ENCODE measurements at places on chromosomes 16 and 17.

GRCh38 chr17:54237911-54238515 lies 415.3 kb downstream of the KIF2B start:
- DNase-seq, result no peak

GRCh38 chr16:74078511-74079231 lies 217.9 kb upstream of the PSMD7 start:
- no peak for DNase-seq

GRCh38 chr17:44865931-44866330 lies 18.2 kb downstream of the HIGD1B start:
- no peak for DNase-seq

- no peak for DNase-seq
These were observed 7.3 kb downstream of the TAT start for GRCh38 chr16:71569621-71570020.

- DNase-seq, result no peak
These were observed 5.0 kb downstream of the CARHSP1 start for GRCh38 chr16:8863594-8864424.

DNA sequence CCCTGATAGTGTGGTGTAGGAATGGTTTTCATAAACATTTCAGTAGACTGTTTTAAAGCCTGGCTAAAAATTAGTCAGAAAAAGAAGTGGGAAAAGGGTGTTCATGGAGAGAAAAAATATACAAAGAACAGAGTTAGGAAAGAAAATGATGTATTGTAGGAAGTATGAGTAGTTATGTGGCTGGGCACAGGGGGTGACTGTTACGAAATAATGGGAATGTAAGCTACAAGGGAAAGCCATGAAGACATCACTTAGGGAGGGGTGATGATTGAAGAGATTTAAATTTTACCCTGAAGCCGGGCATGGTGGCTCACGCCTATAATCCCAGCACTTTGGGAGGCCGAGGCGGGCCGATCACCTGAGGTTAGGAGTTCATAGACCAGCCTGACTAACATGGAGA lies 55.3 kb downstream of the NUP88 start:
- DNase-seq, result no peak

GRCh38 chr17:1643999-1644492 lies 1.5 kb downstream of the SCARF1 start:
- no peak for DNase-seq

- DNase-seq, result no peak
These were observed 17.6 kb upstream of the CYLD start for GRCh38 chr16:50724306-50724705.

DNA sequence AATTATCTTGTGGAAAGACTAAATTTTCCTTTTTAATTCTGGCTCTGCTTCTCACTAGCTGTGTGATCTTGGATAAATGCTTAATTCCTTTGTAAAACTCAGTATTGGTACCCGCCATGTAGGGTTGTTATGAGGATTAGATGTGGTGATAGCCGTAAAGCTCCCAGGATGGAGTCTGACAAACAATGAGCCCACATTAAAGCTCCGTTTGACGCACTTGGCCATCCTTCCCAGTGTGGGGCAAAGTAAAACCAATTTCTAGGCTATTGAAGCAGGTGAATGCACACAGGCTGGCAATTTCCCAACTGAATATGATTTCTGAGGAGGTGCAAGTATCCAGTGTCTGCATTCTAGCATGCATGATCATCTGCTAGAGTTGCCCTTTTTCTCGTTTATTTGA lies 123.6 kb downstream of the MRTFB start:
- no peak for DNase-seq

- DNase-seq, result peak; percentile 10
These were observed 458.6 kb upstream of the GOT2 start for GRCh38 chr16:59192551-59193199.

DNA sequence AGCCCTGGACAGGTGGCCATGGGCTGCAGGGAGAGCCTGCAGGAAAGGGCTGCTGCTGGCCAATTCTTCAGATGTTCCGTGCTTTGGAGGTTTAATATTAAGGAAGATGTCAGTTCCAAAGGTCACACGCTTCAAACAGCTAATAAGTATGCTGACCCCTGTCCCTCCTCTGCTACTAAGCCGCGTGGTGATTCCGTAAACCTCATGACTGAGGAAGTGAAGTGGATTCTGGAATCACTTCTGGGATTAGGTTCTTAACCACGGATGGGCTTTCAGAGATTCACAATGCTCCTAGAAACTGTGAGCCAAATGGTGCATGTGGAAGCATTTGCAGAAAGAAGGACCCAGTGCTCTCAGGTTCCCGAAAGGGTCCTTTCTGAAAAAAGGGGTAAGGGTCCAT lies 28.5 kb upstream of the ERN1 start:
- no peak for DNase-seq

DNA sequence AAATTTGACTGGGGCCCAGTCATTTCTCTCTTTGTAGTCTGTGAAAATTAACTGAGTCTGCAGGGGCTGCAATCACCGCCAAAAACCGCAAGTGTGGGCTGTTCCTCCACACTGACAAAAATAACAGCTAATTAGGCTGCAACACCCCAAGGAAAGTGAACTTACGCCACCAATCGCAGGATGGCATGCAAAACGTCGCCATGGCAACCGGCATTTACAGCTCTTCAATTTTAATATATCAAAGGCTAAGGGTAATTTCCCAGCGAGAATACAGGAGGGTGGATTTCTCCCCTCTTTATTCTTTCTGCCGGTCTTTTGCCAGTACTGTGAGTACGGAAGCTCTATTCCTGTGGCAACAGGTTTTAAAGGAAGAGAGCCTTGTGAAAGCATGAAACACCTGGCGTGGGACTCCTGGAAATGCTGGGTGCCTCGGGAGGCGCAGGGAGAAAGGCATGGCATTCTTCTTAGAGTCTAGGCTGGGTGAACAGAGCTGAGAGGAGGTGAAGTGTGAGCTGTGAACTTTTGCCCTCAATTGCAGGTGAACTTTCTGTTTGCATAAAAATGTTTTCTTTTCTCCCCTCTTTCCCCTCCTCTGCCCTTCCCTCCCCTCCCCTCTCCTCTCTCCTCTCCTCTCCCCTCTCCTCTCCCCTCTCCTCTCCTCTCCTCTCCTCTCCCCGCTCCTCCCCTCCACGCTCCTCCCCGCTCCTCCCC lies 399.7 kb downstream of the XYLT1 start:
- DNase-seq, result peak; percentile 81

DNA sequence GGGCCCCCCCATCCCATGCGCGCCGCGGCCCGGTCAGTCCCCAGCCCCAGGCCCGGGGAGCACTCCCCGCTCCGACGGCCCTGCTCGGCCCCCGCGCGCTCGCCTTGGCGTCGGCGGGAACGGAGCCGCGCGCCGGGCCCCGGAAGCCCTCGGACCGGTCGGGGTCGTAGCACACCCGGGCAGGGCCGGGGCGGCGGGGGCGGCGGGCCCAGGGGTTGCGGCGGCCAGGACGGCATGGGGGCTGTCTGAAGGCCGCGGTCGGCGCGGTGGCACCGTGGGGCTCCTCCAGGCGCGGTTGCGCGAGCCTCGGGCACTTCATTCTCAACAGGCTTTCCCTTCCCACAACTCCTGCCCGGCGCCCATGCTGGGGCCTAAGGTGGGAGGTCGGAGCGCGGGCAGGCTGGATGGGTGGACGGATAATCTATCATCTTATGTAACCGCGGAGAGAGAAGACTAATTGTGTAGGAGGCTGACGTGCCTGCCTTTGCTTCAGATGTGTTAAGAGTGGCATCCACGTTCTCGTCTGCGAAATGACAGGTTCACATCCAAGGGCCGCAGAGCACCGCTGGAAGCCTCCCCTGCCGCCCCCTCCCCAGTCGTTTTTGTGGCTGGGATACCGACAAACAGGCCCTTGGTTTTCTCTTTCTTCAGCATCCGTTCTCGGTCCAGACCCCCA lies 708 bp downstream of the BAIAP2 start:
- no peak for DNase-seq

- peak; percentile 50 for DNase-seq
These were observed 18.5 kb upstream of the ARHGAP27 start for GRCh38 chr17:45451131-45451530.

DNA sequence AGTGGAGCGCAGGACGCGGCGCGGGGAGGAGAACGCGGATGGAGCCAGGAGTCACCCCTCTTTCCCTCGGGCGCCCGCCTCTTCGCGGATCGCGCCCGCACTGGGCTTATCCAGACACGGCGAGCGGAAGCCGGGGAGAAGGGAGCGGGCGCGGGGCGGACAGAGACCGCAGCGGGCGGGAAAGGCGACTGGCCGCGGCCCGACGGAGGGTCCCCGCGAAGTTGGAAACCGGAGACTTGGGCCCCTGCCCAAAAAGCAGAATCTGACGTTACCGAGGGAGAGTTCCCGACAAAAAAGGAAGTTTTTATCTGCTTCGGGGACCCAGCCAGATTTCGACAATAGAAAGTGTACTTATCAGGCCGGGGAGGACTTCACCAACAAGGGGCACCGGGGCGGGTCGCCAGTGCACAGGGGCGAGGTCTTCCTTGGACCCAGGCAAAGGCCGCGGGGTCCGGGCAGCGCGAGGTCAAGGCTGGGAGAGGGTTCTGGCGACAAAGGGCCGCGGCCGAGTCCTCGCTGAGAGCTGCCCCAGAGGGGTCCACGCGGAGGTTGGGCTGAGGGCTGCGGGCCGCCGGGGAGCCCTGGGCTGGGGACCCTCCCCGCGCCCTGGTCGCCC lies 519 bp downstream of the ST6GALNAC2 start:
- DNase-seq, result no peak

DNA sequence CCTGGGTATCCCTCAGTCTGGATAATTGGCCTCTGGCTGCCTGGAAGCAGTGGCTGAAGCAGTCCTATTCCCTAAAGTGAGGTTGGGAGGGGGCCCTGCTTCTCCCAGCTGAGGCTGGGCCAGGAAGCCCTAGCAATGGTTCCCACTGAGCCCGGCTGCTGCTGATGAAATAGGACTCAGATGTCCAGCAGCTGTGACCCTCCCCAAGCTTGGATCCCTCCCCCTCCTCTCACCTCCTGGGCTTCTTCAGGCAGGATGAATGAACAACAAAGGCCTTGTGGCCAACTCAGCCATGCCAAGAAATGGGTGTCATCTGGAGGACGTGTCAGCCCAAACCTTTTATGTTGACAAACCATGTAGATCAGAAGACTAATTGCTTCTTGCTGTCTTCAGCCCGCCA lies 42.0 kb downstream of the AXIN2 start:
- no peak for DNase-seq

DNA sequence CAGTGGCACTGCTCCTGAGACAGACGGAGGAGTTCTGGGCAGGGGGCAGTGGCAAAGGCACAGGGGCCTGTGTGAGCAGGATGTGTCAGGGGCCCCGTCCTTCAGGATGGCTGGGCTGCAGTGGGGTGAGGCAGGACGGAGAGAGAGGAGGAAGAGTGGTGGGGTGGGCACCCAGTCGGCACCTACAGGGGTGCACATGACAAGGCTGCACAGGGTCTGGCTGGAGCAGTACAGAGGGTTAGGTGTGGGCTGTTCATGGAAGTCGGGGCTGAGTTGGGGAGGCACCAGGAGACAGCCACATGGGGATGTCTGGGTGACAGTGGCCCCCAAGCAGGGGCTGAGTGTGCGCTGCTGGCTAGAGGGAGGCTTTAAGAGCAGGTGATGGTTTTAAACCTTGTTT lies 106.0 kb downstream of the RAB11FIP4 start:
- no peak for DNase-seq

- DNase-seq, result peak; percentile 4
These were observed at the start of gene MT1F for GRCh38 chr16:56657555-56658326. Gene MT1F, plus strand, starts transcription at chr16:56657959. Its CDS starts 100 bp downstream, at chr16:56658059.

GRCh38 chr16:10343124-10343760 lies 42.6 kb upstream of the ATF7IP2 start:
- DNase-seq, result no peak

DNA sequence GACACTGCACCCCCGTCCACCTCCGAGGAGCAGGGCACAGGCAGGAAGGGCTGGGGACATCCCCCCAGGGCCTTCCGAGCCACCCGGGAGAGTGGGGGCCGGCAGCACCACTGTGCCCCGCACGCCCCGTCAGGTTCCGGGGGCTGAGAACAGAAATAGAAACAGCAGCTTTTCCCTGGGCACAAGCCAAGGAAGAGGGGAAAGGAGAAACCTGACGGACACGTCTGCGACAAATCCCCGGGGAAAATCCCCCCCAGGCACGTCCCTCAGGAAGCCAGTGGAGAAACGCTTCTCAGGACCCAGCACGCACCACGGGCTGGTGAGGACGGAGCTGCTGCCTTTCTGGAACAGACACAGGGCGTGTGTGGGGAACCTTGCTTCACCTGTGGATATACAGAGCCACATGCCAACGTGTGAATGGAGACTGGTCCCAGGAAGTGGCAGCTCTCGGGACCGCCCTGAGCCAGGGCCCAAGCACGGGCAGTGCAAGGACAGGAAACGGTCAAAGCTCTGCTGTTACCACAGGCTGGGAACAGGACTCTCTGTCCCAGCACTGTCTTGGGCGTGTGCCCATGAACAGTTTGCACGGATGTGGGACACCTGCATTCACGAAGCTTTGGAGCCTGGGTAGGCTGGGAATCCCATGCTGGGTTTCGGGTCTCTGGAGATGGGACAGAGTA lies 1.2 kb upstream of the TMEM204 start:
- DNase-seq, result no peak

GRCh38 chr16:47660540-47660939 lies 199.4 kb downstream of the PHKB start:
- DNase-seq, result peak; percentile 5

DNA sequence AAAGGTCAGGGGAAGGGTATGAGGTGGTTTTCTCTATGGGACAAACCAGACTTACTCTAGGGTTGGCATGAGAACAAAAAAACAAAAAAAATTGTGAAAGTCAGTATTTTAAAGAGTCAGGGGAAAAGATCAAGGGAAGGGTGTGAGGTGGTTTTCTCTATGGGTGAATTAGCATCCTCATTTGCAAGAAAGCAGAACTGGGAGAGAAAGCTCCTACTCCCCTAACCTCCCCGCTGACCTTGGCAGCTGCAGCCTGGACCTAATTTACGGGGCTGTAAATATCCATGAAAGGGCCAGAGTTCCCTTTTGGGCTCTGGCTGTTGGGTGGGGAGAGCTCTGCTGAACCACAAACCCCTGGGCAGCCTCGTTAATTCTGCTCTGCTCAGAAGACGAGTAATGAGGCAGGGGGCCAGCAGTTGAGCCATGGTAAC lies 10.6 kb downstream of the RHBDL3 start:
- peak; percentile 33 for DNase-seq

GRCh38 chr17:54372069-54372749 lies 528.4 kb upstream of the TOM1L1 start:
- no peak for DNase-seq

- no peak for DNase-seq
These were observed 17.7 kb downstream of the SIAH1 start for GRCh38 chr16:48367441-48368049.

DNA sequence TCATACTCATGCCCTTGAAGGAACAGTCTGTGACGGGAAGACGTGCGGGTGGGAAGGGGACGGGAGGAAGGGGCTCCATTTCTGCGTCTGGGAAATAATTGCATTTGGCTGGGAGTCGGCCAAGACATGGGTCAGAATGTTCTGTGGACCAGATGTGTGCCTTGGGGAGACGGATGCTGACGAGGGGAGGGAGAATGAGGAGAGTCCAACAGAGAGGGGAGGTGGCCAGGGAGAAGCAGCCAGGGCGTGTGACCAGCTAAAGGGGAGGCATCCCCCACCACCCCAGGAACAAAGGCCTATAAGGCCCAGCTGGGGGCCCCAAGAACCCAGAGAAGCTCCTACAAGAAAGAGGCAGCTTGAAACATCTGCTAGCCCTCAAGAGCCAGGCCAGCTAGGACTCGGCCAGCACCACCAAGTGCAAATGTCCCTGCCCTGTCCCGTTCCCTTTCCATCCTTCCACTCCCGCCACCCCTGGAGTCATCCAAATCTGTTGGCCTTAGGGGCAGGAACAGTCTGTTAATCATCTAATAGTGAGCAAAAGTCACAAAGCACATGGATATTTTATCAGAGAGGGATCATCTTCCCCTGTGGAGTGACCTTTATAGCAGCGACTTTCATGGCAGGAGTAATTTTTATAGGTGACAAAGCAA lies 42.5 kb upstream of the BCO1 start:
- DNase-seq, result no peak

GRCh38 chr16:104355-104754 lies 26.3 kb downstream of the MPG start:
- no peak for DNase-seq
